ENCODE measurements at places on chromosomes 5 and 9.

GRCh38 chr9:98146101-98146991, 27.3 kb upstream of the TRIM14 start:
- DNase-seq = no peak

GRCh38 chr5:134540747-134541733, 15.6 kb downstream of the JADE2 start:
- DNase-seq = peak; percentile 17

GRCh38 chr9:90840696-90841095, 39.1 kb downstream of the SYK start:
- no peak for DNase-seq

DNA sequence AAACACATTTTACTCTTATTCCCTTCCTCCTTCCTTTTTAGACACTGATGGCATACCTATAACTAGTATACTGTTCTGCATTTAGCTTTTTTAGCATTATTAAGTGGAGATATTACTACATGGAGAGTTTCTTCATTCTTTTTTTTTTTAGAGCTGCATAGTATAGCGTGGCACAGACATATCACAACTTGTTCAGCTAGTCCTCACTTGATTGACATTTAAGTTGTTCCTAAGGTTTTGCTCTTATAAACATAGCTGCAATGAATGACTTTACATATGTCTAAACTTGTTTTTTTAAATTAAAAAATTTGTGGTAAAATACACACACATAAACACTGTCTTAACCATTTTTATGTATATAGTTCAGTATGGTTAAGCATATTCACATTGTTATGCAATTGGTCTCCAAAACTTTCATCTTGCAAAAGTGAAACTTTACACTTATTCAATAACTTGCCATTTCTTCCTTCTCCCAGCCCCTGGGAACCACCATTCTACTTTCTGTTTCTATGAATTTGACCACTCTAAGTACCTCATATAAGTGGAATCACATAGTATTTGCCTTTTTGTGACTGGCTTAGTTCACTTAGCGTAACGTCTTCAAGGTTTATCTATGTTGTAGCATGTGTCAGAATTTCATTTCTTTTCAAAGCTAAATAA, 48.7 kb downstream of the ANKDD1B start:
- no peak for DNase-seq

- no peak for DNase-seq
These were observed 19.0 kb upstream of the FAM169A start for GRCh38 chr5:74885170-74885569.

DNA sequence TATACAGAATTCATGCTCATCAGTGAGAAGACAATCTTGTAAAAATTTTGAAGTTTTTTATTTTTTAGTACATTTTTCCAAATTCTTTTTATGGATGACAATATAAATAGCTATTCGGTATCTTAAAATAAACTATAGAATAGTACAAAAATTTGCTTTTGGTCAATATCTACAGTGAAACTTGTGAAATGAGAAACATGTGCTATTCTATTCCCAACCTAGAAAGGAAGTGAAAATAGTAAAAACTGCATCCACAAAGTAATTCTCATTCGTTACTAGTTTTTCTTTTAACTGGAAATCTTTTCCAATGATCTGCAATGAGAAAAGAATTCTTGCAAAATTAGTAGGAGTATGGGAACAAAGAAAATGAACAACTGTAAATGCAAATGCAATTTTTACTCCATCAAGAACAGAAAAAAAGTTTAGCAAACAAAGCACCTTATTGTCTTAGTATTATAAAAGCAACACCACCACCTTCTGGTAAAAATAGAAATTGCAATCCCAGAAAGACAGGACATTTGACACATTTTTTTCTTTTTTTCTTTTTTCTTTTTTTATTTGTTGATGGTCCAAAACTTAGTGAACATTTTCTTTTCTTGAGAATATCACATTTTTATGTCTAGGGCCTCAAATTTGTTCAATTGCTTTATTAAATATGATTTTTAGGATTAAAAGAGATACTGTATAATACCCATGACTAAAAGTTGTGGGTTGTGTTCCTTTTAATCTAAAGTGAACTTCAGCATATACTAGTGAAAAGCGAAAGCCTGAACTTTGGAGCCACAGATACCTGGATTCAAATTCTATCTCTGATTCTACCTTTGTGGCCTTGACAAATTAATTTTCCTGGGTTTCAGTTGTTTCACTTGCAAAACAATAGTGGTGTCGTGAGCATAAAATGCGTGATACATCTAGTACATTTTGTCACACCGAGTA, 72.3 kb downstream of the SLCO4C1 start:
- no peak for DNase-seq

Measured in activated CD4-positive, alpha-beta T cell treated with anti-CD3 and anti-CD28 coated beads, Interleukin-2, amount 50 U/mL, for 48 hours (primary cell).